Fibroblast of the aortic adventitia (primary cell): ENCODE measurements at places on chromosomes 12 and 14.

- DNase-seq = no peak
Observed at GRCh38 chr14:90263748-90264449, 7.5 kb downstream of the PSMC1 start.

- no peak for DNase-seq
Observed at GRCh38 chr12:40110586-40110985, 4.7 kb upstream of the SLC2A13 start.

GRCh38 chr12:124338448-124338847 is 43.6 kb downstream of the RFLNA start:
- DNase-seq = no peak

DNA sequence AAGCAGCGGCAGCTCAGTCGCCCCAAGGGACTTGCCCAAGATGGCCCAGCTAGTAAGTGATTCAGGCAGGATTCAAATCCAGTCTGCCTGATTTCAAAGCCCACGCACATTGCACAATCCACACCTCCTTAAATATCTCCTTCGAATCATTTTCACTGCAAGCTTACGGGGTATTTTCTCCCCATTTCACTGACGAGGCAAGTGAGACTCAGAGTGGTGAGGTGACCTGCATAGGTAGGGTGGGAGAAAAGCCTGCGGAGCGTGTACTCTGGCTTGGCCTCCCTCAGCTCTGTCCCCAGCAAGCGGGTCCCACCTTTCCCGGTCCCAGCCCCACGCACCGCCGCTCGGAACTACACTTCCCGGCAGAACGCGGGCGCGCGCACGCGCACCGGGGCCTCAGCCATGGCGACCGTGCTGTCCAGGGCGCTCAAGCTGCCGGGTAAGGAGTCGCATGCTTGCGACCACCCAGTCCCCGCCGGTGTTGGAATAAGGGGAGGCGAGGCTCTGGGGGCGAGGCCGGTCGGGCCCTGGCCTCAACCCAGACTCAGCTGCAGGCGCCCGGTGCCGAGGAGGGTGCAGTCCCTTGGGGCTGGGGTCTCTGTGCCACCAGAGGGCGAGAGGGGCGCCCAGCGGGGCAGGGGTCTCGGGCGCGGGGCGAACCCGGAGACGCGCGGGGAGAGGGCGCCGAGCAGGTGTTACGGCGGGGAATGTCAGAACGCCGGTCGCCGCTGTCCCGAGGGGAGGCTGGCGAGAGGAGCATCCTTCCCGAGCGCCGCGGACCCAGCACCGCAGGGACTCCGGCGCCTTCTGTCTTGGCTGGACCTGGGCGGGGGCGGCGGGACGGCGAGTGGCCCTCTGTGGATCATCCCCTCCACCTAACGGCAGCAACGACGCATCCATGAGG is at the start of gene FAM234B:
Gene FAM234B (plus strand): TSS at position 380 of the 904 bp plus-strand sequence. CDS start 23 bp downstream, at position 403.
- DNase-seq = peak; percentile 66

DNA sequence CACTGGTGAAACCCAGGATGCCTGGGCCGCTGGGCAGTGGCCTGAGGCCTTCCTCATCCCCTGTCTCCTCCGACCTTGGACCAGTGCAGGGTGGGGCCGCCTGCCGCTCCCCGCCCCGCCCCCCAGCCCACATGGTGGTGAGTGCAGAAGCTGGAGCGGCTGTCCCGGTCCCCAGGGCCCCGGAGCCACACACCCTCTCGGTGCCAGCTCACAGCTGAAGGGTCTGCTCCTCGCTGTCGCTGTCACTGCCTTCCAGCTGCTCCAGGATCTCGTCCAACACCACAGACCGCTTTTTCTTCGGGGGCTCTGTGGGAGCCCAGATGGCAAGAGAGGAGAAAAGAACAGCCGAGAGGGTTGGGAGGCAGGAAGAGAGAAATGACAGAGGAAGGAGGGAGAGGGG is 143.1 kb downstream of the RBM19 start:
- DNase-seq = no peak

DNA sequence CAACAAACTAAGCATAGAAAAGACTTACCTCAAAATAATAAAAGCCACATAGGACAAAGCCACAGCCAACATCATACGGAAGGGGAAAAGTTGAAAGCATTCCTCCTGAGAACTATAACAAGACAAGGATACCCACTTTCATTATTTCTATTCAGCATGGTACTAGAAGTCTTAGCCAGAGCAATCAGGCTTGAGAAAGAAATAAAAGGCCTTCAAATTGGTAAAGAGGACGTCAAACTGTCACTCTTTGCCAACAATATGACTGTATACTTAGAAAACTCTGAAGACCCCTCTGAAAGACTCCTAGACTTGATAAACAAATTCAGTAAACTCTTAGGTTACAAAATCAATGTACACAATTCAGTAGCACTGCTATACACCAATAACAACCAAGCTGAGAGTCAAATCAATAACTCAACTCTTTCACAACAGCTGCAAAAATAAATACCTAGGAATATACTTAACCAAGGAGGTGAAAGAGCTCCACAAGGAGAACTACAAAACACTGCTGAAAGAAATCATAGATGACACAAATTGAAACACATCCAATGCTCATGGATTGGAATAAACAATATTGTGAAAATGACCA is 11.6 kb upstream of the CLEC1A start:
- DNase-seq = no peak

DNA sequence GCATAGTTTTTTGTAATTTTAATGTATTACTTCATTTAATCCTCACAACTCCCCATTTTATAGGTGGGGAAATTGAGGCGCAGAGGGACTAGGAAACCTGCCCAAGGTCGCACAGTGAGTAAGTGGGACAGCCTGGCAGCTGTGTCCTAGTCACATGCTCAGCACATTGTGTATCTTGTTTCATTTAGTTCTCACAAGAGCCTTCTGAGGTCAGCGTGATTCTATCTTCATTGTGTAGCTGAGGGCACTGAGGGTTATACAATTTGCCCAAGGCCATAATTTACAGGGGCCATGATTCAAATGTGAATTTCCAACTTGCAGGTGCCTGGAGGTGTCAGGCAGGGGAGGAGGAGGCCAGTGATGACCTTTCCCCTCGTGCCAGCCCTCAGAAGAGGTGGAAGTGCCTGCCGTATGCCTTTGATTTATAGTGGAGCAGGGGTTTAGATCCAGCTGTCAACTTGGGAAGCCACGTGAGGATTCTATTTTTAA is 30.3 kb upstream of the SMOC1 start:
- no peak for DNase-seq

- DNase-seq = peak; percentile 57
Observed at GRCh38 chr12:116395396-116395795, 117.9 kb upstream of the MED13L start.

- DNase-seq = no peak
Observed at GRCh38 chr12:46259713-46260112, 9.1 kb downstream of the SLC38A1 start.

DNA sequence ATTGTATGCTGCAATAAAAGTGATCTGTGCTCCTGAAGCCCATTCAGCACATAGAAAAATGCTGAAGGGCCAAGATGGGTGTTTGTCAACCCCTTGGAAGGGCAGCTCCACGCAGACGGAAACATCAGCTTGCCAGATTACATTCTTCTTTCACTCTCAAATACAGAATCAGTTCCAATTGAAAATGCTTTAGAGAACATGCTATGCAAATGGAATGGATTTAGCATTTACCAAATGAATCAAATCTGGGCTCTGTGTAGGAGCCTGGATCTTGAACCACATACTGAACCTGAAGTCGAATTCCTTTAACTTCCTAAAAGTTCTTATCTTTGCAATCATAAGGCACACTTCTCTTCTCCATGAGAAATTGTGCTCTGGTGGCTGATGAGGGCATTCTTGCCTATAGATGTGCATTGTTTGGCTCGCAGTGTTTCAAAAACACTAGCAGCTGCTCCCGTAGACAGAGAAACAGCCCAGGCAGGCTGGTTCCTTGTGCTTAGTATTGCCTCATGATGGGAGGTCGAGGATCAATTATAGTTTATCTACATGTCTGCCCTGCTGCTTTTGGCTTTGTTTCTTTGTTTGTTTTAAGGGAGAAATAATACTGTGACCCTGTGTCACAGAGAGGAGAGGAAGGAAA is 489.8 kb upstream of the FLRT2 start:
- peak; percentile 15 for DNase-seq

GRCh38 chr12:66269757-66270383 is 32.4 kb upstream of the HELB start:
- peak; percentile 69 for DNase-seq

DNA sequence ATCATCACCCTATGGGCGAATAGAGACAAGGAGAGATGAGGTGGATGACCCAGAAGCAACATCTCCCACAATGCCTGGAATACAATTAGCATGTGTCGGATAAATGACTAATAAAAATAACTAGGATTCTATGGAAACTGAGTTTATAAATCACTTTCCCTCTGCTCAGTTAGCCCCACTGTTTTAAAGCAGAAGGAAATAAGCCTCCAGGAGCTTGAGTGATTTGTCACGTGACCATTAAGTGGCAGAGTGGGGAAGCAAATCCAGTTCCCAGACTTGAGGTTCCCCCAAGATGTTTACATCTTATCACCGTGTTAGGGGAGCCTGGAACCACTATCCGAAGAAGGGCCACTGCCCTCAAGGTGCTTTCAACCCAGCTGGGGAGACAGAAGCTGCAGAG is 136.5 kb upstream of the CCND2 start:
- no peak for DNase-seq

GRCh38 chr12:59698600-59698999 is 102.8 kb downstream of the SLC16A7 start:
- DNase-seq = peak; percentile 91

DNA sequence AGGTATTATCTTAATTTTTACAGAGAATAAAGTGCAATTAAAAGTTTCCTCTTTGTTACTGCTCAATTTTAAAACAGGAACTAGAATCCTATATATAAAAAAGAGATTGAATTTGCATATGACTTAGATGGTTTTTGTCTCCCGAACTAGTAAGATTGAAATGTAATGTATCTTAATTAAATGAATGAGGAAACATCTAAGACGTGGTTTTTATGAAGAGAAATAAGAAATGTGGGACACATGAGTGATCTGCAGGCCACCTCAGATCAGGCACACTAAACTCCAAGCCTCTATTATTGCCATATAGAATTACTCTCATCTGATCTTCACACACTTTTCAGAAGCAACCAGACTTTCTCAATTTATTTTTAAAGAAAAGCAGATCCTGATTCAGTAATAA is 158.6 kb downstream of the CPNE8 start:
- no peak for DNase-seq

DNA sequence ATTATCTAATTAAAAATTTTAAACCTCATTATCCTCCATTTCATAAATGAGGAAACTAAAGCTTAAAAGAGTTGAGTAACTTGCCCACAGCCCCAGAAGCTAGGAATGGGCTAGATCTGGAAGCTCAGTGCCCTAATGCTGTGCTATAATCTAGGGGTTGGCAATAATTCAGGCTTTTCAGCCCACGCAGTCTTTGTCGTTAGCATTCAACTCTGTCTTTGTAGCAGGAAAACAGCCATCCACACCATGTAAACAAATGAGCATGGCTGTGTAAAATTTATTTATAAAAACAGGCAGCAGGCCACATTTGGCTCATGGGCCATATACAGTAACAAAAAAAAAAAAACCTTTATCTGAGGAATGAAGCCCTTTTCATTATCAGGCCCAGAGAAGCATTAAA is 92.4 kb upstream of the OVCH1 start:
- no peak for DNase-seq

GRCh38 chr12:15982071-15982470 is 70.9 kb downstream of the DERA start:
- DNase-seq = peak; percentile 55

DNA sequence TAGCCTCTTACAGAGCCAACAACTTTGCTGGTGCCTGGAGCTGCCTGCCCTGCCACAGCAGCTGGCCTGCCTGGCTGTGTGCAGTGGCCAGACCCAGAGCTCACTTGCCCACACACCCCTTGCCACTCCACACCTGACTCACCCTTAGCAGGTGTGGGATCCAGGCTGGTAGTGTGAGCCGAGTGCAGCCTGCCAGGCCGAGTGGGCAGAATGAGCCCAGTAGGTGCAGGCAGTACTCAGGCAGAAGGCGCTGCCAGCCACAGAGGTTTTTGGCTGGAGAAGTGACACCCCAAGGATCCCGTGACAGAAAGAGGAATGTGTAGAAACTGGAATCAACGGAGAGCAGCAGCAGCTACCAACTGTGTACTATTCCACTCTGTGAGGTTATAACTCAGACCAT is 29.8 kb upstream of the PYGL start:
- no peak for DNase-seq

DNA sequence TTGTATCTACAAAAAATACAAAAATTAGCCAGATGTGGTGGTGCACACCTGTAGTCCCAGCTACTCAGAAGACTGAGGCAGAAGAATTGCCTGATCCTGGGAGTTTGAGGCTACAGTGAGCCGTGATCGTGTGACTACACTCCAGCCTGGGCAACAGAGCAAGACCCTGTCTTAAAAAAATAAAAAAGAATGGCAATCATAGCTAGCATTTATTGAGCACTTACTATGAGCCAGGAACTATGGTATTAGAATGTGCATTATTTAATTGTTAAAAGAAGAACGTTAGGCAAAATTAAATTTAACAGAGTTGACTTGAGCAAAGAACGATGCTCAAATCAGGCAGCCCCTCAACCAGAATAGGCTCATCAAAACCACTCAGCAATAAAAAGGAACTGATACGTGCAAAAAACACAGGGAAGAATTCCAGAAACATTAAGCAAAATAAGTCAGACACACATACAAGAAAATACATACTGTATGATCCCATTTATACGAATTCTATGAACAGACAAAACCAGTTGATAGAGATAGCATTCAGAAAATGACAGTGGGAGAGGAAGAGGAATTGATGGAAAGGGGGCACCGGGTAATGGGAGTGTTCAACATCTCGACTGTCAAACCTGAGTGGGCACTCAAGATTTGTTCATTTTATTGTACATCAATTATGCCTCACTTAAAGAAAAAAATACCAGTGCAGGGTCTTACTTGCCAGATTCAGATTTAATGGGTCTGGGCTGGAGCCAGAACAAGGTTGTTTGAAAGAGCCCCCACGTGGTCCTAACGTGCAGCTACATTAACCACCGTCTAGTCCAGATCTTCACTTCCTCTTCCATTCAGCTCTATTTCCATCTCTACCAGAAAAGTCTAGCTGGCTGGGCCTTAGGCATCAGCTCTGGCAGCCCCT is 8.0 kb downstream of the SCNN1A start:
- DNase-seq = peak; percentile 52

- no peak for DNase-seq
Observed at GRCh38 chr12:24796876-24797275, 152.0 kb downstream of the BCAT1 start.

GRCh38 chr14:94751321-94751720 is 18.6 kb downstream of the GSC start:
- DNase-seq = no peak

DNA sequence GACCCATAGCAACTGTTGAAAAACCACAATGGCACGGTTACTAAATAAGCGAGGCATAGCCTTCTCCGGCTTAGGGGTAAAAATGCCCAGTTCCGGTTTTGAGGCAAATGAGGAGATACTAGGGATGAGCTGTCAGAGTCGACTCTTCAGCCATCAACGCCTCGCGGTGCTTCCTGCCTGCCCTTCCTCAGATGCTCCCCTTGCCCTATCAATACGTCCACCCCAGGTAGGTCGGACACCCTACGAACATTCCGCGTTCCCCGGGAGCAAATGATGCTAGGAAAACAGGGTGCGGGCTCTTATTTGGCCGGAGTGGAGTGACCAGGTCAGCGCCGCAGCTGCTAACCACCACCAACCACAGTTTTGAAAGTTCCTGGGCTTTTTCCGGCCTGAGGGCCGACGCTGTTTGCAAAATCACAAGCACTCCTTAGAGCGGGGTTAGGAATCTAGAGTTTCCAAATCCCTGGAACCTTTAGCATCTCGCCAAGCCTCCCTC is 1.2 kb downstream of the SRSF9 start:
- peak; percentile 69 for DNase-seq
